ENCODE measurements at places on chromosomes 13 and 19. TPM values are rescaled to one million over a fixed set of nuclear protein-coding genes. Genes with fewer than 3 reads are reported as not detected.

IRS2 gene
- 50.7 TPM for polyA plus RNA-seq

SHKBP1 gene
- 19.1 TPM for polyA plus RNA-seq

MAB21L1 gene
- 4.2 TPM for polyA plus RNA-seq

DCT gene
- 0.26 TPM for polyA plus RNA-seq

ZNF570 gene
- 6.1 TPM for polyA plus RNA-seq

ZNF582 gene
- polyA plus RNA-seq: 8.1 TPM

TTC9B gene
- polyA plus RNA-seq: not detected

CFD gene
- polyA plus RNA-seq: 20.8 TPM

CLDND2 gene
- polyA plus RNA-seq: 0.71 TPM

RAB20 gene
- 1.4 TPM for polyA plus RNA-seq

ADM5 gene
- polyA plus RNA-seq: 1.1 TPM

LILRA2 gene
- polyA plus RNA-seq: 0.60 TPM

PRSS57 gene
- not detected for polyA plus RNA-seq

FKBP8 gene
- 103 TPM for polyA plus RNA-seq

CNFN gene
- polyA plus RNA-seq: not detected

PALM gene
- 33.3 TPM for polyA plus RNA-seq

ADGRE2 gene
- polyA plus RNA-seq: 1.2 TPM

PODNL1 gene
- 0.59 TPM for polyA plus RNA-seq

WIZ gene
- polyA plus RNA-seq: 41.1 TPM

GARIN5A gene
- polyA plus RNA-seq: 4.3 TPM

SLITRK6 gene
- polyA plus RNA-seq: 13.3 TPM

FPR3 gene
- 0.45 TPM for polyA plus RNA-seq

LIM2 gene
- polyA plus RNA-seq: not detected

KIR2DL1 gene
- not detected for polyA plus RNA-seq

AZU1 gene
- polyA plus RNA-seq: 1.3 TPM

ZNF497 gene
- 3.0 TPM for polyA plus RNA-seq

AP2S1 gene
- 62.8 TPM for polyA plus RNA-seq

SCN1B gene
- 6.6 TPM for polyA plus RNA-seq

ZNF17 gene
- polyA plus RNA-seq: 8.4 TPM

IFNL1 gene
- not detected for polyA plus RNA-seq

PSG3 gene
- polyA plus RNA-seq: 0.35 TPM

MRPL4 gene
- 39.2 TPM for polyA plus RNA-seq

WDR88 gene
- polyA plus RNA-seq: 0.80 TPM

TMEM38A gene
- 84.0 TPM for polyA plus RNA-seq

ARRDC5 gene
- not detected for polyA plus RNA-seq

CRB3 gene
- 1.9 TPM for polyA plus RNA-seq

CGB1 gene
- not detected for polyA plus RNA-seq

KIR3DL2 gene
- not detected for polyA plus RNA-seq

ZNF835 gene
- 3.2 TPM for polyA plus RNA-seq

CD37 gene
- polyA plus RNA-seq: 18.5 TPM

NECTIN2 gene
- not detected for polyA plus RNA-seq

Measured in muscle of arm (tissue), 14 donors.